Activated CD4-positive, alpha-beta T cell treated with anti-CD3 and anti-CD28 coated beads, Interleukin-2, amount 10 ng/mL, durations not matched to agents 7 days and 5 days (primary cell): ENCODE measurements at places on chromosomes 5 and 9.

- DNase-seq, result no peak
These were observed 1999.3 kb upstream of the CDH9 start for GRCh38 chr5:29037716-29038115.

DNA sequence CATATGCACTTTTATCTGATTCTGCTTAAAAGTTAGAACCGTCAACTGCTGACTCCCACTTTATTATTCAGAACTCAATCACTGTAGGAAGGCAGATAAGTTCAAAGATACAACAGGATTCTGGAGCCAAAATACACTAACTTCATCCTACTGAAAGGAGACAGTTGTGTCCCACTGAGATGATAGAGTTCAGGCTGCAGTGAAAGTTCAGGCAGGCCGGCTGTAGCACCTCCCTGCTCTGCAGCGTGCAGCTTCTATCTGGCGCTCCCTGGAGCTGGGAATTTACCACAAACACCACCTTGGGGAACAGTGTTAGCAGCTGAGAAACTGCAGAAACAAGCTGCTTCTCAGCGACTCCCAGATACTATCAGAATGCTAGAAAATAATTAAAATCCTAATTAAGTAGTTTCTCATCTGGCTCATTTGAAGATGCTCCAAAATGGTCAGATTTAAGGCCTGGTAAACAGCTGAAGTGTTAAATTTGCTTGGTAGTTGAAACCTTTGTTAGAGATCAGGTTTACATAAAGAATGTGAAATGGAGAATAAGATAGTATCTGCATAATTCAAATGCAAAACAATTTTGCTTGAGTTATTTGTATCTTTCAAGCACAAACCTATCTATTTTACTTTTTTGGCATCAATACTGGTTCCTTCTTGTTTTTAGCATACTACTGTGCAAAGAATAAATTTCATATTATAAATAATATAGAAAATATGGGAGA, 52.3 kb upstream of the CNTLN start:
- no peak for DNase-seq

GRCh38 chr9:128818839-128819715, 777 bp downstream of the ENDOG start:
- peak; percentile 32 for DNase-seq

- peak; percentile 61 for DNase-seq
These were observed 16.0 kb downstream of the ANXA6 start for GRCh38 chr5:151141535-151141934.

GRCh38 chr5:155066886-155067595, 53.5 kb downstream of the KIF4B start:
- no peak for DNase-seq

GRCh38 chr5:86029308-86029707, 588.4 kb upstream of the COX7C start:
- DNase-seq, result no peak

- no peak for DNase-seq
These were observed 1096.3 kb upstream of the DMAC1 start for GRCh38 chr9:8895861-8896224.

GRCh38 chr5:4855036-4855435, 285.1 kb upstream of the ADAMTS16 start:
- DNase-seq, result no peak

GRCh38 chr5:102700120-102700831, 54.8 kb upstream of the PAM start:
- DNase-seq, result no peak

GRCh38 chr9:7186175-7186574, 428.4 kb downstream of the KDM4C start:
- DNase-seq, result peak; percentile 13

- no peak for DNase-seq
These were observed 357.9 kb upstream of the CCNH start for GRCh38 chr5:87770601-87771121.

GRCh38 chr9:13447843-13448422, 168.4 kb upstream of the MPDZ start:
- DNase-seq, result no peak

GRCh38 chr5:173643964-173644363, 27.5 kb upstream of the BOD1 start:
- no peak for DNase-seq

DNA sequence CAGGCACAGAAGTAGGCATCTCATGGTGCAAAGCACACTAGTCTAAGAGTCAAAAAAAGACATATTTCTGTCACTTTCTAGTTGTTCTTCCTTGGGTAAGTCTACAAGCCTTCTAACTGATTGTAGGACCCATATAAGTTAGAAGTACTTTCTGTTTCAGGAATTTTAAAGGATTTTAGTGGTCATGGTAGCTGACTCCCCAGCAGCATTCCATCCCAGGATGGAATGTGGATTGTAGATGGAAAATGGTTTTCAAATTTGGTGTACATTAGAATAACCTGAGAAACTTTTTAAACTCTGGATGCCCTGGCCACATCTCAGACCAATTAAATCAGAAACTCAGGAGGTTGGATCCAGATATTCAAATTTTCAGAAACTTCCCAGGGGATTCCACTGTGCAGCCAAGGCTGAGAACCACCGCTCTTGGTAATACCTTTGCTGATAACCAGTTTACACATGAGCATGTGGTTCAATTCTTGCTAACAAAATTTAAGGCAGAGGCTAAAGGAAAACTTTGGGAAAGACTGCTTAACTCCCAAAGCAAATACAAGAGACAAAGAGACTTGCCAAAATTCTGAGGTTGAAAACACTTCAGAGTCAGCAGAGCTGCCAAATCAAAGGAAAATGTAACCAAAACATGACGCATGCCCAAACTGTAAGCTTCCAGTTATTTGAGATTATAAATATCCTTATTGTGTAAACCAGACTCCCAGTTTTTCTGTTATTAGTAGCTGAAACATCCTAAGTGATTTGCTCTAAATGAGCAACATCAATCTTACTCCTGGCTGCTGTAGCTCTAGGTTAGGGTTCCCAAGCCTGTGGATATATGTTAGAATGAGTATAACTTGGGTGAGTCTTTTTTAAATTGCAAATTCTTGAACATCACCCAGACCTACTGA, 145.4 kb upstream of the MTAP start:
- DNase-seq, result no peak
